Hippocampal formation (tissue), 2 donors: ENCODE measurements at places on chromosomes 2 and 18.

DNA sequence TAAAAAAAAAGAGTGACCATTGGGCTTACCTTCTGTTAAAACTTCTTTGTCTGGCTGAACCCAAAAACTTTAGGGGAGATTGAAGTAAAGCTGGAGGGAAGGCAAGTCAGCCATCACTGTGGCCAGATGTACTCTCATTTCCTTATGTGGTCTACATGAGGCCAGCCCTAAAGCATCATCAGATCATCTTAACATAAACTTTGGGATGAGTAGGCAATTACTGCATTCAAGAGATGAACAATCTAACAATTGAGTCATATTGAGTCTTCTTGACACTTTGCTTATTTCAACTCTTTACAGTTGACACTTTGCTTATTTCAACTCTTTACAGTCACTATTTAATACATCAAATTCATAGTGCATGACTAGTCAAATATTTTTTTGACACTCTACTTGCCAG, 155.6 kb downstream of the QPCT start:
- DNase-seq = no peak

DNA sequence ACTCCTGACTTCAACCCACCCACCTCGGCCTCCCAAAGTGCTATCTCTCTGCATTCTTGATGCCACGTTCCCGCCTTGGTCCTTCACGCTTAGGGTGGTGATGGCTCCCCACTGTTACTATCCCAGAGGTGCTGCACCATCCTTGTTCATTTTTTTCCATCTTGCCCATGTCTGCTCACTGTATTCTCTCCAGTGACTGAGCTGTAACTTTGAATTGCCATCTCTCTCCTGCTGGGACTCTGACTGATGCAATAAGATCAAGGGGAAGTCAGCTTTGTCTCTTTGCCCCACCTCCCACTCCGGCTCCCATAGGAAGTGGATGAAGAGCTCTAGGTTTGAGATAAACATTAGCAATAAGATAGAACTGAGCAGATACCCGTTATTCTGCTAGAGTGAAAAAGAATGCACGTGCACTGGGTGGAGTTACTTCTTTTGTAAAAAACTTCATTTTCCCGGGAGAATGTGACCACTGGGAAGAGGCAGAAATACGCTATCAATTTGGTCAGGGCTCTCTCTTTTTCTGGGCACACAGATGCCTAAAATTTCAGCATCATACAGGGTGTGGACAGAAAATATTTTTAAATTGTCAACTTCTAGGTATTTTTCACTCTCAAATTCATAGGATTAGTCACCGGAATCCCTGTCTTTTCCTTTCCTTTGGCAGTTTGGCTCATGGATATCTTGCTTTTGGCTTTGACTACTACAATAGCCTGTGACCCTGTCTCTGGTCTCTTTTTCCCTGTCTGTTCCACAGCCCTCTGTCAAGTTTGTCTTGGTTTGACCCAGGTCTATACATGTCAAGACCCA, 105.4 kb downstream of the POLR1A start:
- no peak for DNase-seq

GRCh38 chr18:45745817-45746461, 22.0 kb downstream of the SLC14A1 start:
- DNase-seq = no peak

- DNase-seq = no peak
These were observed 34.8 kb downstream of the MYO3B start for GRCh38 chr2:170212625-170213280.

DNA sequence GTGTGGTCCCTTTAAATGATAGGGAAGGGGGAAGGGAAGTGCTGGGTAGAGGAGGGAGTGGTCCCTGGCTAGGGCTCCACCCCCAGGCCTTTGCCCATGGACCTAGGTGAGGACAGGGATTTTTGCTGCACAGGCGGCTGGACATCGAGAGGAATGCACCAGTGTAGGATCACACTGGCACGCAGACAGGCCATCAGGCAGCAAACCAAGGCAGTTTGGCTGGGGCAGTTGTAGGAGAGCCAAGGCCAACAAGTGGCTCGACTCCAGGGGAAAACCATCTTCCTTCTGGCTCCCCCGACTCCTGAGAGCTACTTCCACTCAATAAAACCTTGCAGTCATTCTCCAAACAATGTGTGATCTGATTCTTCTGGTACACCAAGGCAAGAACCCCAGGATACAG, 402.0 kb upstream of the LRRTM1 start:
- no peak for DNase-seq

- no peak for DNase-seq
These were observed 25.5 kb upstream of the TUBB6 start for GRCh38 chr18:12282442-12283039.

DNA sequence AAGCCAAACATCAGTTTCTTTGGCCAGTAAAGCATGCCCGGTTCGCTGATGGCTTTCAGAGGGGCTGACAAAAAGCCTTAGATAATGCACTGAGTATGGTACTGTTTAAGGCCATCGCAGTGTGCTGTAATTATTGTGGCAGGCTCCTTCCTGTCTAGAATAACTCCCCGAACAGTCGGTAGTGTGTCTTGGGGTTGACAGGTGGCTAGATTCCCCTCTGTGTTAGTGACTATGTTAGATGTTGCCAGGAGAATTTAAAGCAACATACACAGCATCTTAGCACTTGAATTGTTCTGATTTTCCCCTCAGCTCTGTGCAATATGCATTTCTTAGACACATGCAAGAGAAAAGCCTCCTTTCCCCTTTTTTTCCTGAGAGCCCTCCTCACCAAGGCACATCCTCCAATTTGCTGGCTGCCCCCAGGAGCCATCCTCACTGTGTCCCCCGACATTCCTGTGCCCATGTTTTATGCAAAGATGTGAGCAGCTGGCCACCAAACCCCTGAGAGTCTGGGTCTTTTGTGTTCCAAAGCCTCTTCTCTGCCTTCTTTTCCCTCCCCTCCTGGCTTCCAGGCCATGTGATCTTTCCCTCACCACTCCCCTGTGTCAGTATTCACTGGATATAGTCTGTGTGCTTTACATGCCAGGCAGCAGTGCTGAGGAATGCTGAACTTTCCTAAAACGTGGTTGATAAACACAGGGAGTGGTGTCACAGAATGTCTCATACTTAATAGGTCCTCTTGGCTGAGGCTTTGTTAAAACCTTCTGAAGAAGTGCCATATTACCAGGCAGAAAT, 331.5 kb downstream of the HRH4 start:
- DNase-seq = no peak

DNA sequence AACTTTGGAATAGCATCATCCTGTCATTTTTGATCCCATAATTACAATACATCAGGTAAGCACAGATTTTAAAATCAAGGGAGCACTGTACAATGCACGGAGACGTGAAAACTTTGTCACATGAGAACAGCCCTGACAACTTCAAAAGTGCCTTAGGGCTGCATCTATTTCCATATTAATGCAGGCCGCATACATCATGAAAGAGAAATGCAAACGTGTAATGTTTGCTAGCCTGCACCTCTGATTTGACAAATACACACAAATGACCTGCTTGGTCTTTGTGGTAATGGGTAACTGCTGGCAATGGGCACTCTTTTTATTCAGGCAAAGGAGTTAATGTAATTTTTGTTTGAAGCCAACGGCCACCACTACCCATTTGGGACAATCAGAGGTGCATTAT, 202.0 kb upstream of the EPHA4 start:
- DNase-seq = no peak

DNA sequence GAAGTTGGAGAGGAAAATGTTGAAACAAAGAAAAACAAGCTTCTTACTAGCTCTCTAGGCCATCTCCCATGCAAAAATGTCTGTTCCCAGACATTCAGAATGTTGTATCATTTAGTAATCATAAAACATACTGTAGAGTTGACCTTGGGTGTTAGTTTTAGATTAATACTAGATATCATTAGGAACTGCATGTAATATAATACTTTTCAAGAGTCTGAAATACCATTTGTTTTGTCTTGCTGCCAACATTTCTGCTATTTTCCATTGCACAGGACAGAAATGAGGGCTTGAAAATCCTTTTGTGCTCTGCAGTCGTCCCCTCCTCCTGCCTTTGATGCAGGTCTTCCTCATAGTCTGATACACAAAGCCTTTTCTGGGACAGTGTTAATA, 89.5 kb upstream of the RBMS1 start:
- no peak for DNase-seq

DNA sequence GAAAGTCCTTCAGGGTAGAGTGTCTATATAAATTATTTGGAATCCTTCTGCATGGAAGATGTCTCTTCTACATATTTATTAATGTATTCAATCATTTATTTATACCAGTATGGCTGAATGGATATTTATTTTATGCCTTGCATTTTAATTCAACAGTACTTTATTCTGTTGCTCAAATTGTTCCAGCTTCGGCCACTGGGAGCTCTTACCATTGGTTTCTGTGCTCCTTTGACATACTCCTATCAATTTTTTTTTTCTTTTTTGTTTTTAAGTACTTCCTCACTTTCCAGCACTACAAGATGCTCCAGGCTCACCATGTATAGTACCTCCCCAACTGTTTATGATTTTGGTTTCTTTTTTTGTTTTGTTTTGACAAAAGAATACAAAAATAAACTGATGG, 39.4 kb upstream of the WIPF1 start:
- DNase-seq = no peak

DNA sequence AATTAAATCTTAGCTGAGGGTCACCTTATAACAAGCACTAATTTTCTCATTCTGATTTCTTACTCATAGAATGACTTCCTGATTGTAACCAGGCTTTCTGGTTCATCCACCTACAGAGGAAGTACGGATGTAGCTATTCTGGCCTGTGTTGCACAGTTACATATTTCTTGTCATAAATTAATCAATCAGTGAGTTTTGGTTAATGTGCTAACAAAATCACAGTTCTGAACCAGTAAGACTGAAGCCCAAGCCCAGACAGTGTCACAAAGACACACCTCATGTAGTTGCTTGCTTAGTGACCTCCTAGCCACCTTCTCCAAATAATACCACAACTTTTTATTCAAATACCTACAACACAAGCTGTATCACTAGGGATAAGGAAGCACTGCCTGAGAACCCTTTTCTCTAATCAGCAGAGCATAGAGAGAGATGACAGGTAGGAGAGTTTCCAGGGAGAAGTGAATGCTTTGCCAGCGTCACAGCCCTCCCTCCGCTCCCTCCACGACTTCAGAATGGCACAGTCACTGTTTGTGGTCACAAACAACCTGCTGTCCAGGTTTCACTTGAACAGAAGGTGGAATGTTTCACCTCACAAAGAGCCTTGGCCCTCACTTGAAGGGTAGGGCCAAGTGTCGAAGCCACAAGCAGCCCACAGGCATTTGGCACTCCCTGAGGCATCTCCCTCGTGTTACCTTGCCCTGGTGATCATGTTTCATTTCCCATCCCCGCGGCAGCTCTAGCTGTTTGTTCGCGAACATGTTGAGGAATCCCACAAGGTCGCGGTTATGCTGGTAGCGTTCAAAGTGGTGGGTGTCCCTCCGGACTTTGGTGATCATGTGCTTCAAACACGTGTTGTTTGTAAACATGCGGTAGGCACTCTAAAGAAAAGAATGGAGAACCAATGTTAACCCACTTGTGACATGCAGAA, 120.8 kb upstream of the STK17B start:
- DNase-seq = no peak

GRCh38 chr18:45775241-45775676, 50.2 kb upstream of the SIGLEC15 start:
- DNase-seq = peak; percentile 5

- no peak for DNase-seq
These were observed 55.1 kb upstream of the SERTAD2 start for GRCh38 chr2:64708829-64709228.

DNA sequence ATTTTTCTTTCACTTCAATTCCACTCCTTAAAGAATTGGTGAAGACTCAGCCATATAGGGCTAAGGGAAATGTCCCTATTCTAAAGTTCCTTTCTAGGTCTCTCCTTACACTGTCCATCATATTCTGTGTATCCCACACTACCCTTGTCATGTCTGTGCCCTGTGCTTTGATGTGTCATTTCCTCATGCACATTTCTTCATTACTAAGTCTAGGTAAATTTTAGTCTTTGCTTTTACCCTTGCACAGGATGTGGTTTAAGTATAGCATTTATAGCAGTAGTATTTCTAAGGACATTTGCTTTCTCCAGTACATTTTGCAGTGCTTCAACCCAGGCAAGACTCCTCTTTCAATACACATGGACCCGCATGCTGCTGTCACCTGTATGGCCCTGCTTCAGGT, 221.5 kb upstream of the ACVR2A start:
- DNase-seq = no peak

DNA sequence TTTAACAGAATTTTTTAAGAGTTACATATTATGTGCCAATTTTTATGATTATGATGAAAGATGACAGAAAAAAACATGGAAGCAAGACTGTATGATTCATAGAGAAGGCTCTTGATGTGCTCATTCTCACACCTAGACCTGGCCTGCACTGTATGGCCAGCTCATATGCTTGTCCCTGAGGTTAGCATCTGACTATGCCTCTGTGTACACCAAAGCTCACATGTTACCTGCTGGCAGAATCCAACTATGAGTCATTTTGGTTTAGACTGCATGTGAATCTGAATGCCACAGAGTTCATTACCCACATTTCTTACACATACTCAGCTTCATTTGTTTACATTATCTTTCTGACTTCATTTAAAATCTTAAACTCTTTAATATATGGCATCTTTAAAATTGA, 139.0 kb downstream of the DSC3 start:
- no peak for DNase-seq

DNA sequence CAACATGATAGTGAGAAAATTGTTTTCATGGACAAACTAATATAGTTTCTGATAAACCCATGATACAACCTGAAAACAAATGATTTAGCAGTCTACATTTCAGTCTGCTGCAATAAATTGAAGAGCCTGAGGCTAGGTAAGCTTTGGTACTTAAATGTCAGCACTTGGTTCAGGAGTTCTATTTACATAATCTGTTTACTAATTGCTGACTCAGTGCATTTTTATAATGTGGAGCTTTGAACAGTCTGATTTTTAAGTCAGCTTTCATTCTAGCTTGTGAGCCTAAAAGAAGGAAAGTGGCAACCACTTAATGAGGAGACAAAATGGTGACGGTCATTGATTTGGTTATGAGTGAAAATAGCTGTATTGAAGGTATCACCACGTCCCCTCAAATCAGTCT, 488.6 kb downstream of the CPS1 start:
- DNase-seq = no peak

- DNase-seq = no peak
These were observed 1650.9 kb upstream of the TMEFF2 start for GRCh38 chr2:193845604-193846003.

GRCh38 chr2:218536804-218537494, 31.2 kb downstream of the USP37 start:
- DNase-seq = no peak

DNA sequence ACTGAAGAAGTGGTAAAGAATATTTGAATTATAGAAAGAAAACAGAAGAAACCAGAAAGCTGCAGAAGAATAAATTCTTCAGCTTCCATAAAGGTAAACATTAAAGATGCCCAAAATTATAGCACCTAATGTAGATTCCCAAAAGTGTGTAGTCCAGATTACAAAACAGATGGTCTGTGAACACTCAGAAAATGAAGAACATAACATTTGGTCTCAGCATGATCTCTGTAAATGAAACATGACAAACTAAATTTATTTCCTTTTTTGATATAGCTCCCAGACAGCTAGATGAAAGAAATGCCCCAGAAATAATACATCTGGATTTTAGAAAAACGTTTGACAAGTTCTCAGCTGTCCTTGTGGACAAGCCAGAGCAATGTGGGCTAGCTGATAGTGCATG, 794.2 kb upstream of the NXPH2 start:
- DNase-seq = no peak

- DNase-seq = no peak
These were observed 29.3 kb upstream of the SOS1 start for GRCh38 chr2:39150102-39150562.
